Calu3 (cell line): ENCODE measurements at places on chromosomes 4 and X. TPM values are rescaled to one million over a fixed set of nuclear protein-coding genes. Genes with fewer than 3 reads are reported as not detected.

The HMX1 gene
- not detected in 2 replicates for total RNA-seq

The TBC1D19 gene
- total RNA-seq = 3.2 and 5.5 TPM in 2 replicates

The FATE1 gene
- total RNA-seq = not detected in 2 replicates

The ASMT gene
- not detected in 2 replicates for total RNA-seq

DNA sequence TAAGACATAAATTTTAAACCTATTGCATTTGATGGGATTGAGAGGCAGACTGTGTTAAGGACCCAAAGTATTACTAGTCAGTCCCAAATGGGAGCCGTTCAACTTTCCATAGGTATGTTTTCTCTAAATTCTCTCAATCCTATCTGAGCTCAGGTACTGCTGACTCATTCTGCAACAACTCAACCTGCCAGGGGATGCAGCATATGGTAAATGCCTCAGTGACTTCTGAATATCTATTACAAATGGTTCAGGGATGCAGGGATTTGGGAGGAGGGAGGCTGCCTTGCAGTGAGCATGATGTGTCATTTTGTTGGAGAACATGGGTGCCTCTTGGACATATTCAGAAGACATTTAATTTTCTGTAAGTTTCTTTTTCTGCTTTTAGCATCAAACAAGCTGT, 97.3 kb downstream of the HDAC8 start:
- no peaks in the 10 kb centered on the region for H3K36me3 ChIP-seq
- H3K4me3 ChIP-seq = no peak overlapping the region
- peaks cover 17% of the 10 kb centered on the region for H3K4me1 ChIP-seq
- H3K27ac ChIP-seq = no peak overlapping the region

DNA sequence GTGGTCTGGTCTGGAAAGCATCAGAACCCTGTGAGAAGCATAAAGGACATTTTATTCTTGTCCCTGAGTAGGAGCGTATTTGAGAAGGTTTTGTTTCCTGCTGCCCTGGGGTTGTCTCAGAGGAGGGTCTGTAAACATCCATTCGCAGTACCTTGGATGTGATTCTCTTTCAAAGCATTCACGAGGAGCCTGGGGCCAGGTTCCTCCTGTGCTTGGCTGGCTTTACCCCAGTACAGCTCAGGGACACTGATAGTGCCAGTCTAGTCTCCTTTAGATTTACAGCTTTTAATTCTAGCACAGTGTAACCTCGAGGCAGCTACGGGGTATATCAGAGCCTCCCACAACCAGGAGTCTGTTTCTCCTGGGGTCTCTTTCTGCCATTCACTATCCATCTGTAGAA, 2.7 kb downstream of the CLRN2 start:
- H3K36me3 ChIP-seq = no peaks in the 10 kb centered on the region
- H3K27ac ChIP-seq = no peak overlapping the region
- no peak overlapping the region for H3K4me3 ChIP-seq
- no peak for DNase-seq
- peaks cover 3% of the 10 kb centered on the region for H3K4me1 ChIP-seq

- no peak overlapping the region for H3K27ac ChIP-seq
- H3K36me3 ChIP-seq = no peaks in the 10 kb centered on the region
- H3K4me1 ChIP-seq = no peaks in the 10 kb centered on the region
- DNase-seq = no peak
- no peaks in the 10 kb centered on the region for H3K27me3 ChIP-seq
- no peak overlapping the region for H3K4me3 ChIP-seq
Measured at GRCh38 chr4:60780874-60781273, 419.3 kb upstream of the ADGRL3 start.
